ENCODE measurements at places on chromosomes 3 and 15. TPM values are rescaled to one million over a fixed set of nuclear protein-coding genes. Genes with fewer than 3 reads are reported as not detected.

Gene LTK
- total RNA-seq, result not detected

Gene ETV5
- 79.3 TPM for total RNA-seq

Gene BNC1
- total RNA-seq, result not detected

Gene THUMPD3
- 43.5 TPM for total RNA-seq

Gene SOX2
- total RNA-seq, result 0.39 TPM
